Stimulated activated CD8-positive, alpha-beta memory T cell treated with anti-CD3 and anti-CD28 coated beads, Interleukin-4, amount 100 ng/mL, for 1 hour (primary cell): ENCODE measurements at places on chromosomes 16 and 17.

DNA sequence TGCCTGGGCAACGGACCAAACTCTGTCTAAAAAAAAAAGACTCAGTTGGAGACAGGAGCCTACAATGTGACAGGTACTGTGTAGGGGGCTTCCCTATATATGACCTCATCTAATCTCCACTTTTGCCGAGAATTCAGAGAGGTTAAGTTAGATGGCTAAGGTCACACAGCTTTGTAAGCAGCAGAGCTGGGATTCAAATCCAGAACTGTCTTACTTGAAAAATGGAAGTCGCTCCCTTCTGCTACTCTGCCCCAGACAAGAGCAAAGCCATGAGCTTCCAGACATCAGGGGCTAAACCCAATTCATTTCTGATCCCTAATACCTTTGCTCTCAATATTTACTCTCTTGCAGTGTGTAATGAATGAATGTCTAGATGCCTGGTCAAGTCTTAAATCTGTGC lies 41.5 kb upstream of the ABCC12 start:
- no peak for DNase-seq

DNA sequence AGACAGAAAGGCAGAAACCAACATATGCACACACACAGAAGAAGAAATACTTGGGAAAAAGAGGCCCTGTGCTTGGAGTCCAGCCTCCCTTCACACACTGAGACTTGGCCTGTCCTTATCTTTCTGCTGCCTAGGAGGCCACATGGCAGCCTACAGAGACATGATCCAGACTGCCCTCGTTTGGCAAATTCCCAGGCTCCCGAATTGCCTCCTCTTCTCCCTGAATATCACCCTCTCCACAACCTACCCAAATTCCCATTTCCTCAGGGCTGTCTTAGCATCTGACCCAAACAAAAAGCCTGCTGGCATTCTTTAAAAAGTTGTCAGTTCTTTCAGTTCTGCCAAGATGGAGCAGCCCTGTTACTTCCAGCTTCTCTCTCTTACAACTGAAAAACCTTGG lies 59.8 kb downstream of the DNAH17 start:
- no peak for DNase-seq

GRCh38 chr16:12016291-12016947 lies 39.9 kb downstream of the SNX29 start:
- no peak for DNase-seq

DNA sequence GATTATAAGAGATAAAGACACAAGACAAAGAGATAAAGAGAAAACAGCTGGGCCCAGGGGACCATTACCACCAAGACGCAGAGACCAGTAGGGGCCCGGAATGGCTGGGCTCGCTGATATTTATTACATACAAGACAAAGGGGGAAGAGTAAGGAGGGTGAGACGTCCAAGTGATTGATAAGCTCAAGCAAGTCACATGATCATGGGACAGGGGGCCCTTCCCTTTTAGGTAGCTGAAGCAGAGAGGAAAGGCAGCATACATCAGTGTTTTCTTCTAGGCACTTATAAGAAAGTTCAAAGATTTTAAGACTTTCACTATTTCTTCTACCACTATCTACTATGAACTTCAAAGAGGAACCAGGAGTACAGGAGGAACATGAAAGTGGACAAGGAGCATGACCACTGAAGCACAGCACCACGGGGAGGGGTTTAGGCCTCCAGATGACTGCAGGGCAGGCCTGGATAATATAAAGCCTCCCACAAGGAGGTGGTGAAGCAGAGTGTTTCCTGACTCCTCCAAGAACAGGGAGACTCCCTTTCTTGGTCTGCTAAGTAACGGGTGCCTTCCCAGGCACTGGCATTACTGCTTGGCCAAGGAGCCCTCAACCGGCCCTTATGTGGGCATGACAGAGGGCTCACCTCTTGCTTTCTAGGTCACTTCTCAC lies 63.9 kb upstream of the ARL4D start:
- no peak for DNase-seq

DNA sequence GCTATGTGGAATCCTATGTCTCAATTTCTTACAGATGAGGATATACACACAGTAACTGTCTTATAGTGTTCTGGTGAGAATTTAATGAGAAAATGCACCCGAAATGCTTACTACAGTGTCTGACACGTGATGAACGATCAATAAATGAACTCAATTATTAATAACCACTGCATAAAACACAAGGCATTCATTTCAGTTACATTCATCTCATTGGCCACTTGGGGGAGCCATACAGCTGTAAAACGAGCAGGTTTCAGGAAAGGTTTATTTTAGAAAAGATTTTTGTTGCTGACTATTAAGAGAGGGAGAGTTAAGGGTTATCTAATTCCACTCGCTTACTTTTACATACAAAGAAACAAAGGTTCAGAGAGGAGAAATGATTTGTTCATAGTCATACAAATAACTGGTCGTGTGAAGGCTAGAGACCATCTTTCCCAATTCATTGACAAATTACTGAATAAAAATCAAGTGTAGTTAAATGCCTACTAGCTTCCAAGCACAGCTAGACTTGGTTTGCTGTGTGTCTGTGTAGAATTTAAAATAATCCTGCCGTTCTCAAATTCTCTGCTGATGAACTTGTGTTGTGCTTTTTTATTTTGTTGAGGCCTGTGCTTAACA lies 160.1 kb downstream of the MAP2K4 start:
- DNase-seq: no peak

DNA sequence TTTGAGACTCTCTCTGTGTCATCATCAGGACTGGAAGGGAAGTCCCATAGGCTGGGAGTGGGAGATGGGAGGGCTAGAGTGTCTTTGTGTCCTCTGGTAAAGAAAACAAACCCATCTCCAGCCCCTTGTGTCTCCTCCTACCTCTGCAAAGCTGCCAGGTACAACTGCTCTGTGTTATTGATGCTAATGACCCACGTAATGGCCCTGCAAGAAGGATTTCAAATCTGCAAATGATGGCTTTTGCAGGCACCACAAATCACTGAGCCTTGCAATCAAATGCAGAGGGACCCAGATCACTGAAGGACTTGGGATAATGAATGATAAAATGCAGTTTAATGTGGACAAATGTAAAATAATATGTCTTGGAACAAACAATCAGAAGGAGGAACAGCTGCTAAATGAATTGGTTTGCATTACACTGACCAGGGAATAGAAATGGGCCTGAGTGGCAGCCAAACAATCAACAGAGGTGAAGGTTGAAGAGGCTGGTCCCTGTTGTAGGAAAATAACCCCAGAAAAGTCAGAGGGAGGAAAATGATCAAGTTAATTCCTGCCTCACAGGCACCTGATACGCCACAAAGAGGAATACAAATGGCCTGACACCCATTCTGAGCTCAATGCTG lies 425.1 kb downstream of the UTP18 start:
- DNase-seq: no peak

- no peak for DNase-seq
These were observed 41.8 kb downstream of the GAS7 start for GRCh38 chr17:10156599-10156947.

GRCh38 chr17:40516581-40517285 lies 15.3 kb upstream of the TNS4 start:
- DNase-seq: no peak

GRCh38 chr17:11244776-11245175 lies 3.8 kb downstream of the SHISA6 start:
- DNase-seq: no peak

GRCh38 chr17:35010093-35010492 lies 29.8 kb downstream of the LIG3 start:
- DNase-seq: no peak

DNA sequence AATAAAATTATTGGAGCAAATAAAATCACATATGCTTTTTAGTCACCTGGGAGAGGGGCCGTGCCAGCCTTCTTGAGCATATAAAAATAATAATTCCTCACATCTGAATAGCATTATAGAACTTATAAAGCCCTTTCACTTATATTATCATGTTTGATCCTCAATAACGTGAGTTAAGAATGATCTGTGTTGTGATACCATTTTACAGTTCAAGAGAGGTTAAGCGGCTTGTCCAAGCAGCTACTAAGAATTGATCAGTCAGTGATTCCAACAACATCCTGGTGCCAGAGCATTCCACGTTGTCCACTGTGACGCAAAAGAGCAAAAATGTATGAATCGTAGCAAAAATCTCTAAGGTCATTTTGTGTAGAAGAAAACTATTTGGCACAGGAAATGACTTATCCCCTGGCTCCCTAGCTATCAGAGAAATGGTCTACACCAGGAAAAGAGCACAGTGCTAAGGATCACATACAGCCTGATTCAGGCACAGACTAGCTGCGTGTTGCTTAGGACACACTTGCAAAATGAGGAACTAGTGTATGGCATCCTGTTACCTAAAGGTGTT lies 33.0 kb downstream of the ANKFN1 start:
- no peak for DNase-seq

DNA sequence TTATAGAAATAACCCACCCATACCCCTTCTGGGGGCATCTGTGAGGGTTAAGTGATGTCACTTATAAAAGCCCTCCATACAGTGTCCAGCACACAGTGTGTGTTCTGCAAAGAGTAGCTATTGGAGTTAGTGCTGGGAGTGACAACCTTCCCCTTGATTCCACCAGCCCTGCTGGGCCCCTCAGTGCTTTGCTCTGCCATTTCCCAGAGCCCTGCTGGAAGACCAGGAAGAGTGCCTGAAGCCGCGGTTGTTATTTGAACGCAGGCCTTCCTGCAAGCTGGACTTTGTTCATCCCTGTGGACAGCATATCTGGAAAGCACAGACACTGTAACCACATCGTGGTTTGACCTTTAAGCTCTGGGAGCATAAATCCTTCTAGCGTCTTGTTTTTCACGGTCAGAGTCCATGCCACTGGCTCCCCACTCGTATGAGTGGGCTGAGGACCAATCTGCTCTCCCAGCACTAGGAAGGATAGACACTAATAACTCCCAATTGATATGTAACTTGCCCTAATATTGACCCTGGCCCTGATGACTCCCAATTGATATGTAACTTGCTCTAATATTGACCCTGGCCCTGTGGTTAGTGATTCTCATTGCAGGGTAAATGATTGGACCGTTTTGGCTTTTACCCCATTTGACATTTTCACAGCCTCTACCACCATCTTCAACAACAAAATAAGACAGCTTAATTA lies 297.1 kb upstream of the MAF start:
- no peak for DNase-seq

DNA sequence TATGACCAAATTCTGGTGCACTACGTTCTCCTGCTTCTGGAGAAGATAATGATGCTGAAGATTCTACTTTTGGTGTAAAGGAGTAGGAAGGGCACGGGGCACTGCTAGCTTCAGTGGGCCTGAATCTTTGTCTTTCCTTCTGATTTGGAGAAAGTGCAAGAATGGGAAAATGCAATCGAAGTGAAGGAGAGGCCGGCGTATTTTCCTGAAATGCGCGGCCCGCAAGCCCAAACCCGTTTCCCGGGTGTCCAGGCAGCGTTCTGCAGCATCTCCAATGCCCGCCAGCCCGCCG lies 372 bp upstream of the NDE1 start:
- DNase-seq: no peak

DNA sequence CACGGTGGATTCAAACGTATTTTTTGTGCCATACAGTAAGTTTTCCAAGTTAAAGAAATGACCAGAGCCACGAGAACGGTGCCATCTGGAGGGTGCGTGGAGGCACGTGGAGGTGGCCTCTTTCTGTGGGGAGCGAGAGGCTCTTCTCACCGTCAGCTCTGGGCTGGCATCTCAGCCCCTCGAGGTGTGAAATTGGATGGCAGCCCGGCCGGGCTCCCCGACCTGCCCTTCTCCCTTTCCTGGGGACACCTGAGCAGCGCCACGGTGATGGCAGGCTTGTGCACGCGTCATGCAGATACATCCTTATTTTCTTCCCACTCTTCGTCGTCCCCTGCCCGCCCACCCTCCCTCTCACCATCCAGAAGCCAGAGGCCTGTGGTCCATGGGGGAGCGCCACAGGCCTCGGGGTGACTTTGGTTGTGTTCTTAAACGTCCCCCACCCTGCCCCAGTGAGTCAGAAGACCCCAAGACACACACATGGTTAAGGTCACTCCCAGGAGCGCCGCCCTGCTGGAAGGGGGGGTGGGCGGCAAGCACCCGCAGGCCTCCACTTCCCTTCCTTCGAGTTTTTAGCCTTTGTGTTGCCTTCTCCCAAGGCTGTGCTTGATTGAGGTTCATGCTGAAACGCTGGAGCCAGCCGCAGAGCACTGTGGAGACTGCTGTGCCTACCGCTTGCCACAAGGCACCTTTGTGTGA lies 109.4 kb downstream of the BANP start:
- DNase-seq: no peak

GRCh38 chr17:74354123-74354522 lies 7.5 kb downstream of the BTBD17 start:
- DNase-seq: no peak

DNA sequence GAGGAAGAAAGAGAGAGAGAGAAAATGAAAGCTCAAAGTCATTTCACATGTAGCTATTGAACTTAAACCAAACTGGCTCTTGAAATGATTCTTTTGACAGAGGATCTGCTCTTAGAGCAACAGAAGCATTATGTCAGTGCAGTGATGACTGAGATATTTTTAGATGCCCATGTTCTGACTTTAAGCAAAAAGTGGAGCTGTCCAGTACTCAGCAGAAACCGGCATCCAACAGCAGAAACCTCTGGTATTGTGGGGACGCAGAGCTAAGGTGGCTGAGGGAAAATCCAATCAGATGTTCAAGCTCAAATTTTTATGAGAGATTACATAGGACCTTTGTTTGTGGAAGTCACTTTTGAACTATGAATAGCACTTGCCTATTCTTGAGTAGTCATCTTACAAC lies 69.8 kb upstream of the ANKFN1 start:
- no peak for DNase-seq

- DNase-seq: no peak
These were observed 17.4 kb upstream of the OR1F1 start for GRCh38 chr16:3170440-3171180.

- DNase-seq: peak; percentile 38
These were observed at the start of gene MOSMO for GRCh38 chr16:22007509-22008214. MOSMO (plus strand) TSS chr16:22008111; CDS start chr16:22008302, 191 bp downstream.

- DNase-seq: no peak
These were observed 20.8 kb upstream of the ZFHX3 start for GRCh38 chr16:73068541-73069401.

- no peak for DNase-seq
These were observed 7.3 kb upstream of the SMIM5 start for GRCh38 chr17:75625813-75626486.

DNA sequence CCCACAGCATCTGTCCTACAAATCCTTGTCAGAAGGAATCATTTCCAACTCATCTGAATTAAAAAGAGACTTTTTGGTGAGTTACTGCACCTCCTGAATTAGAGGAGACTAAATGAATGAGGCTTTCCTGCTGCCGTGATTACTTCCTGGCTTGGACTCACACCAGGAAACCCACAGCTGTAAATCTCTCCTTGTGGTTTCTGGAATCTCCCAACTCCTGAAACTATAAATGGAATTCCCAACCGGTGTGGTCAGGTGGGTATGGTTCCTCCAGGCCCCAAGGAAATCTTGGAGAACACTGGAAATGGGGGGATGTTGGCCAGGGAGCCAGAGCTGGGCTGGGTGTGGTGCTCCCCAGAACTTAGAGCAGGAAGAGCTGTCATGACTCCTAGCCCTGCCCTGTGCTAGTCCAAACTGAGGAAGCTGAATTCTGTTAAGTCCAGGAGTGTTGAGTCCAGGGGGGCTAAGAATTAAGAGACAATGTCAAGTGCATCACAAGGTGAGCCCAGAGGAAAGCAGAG lies 216.4 kb downstream of the GSG1L start:
- no peak for DNase-seq

GRCh38 chr17:47862621-47863440 lies 11.9 kb upstream of the SP6 start:
- no peak for DNase-seq
